ENCODE measurements at places on chromosomes 2 and 18.

DNA sequence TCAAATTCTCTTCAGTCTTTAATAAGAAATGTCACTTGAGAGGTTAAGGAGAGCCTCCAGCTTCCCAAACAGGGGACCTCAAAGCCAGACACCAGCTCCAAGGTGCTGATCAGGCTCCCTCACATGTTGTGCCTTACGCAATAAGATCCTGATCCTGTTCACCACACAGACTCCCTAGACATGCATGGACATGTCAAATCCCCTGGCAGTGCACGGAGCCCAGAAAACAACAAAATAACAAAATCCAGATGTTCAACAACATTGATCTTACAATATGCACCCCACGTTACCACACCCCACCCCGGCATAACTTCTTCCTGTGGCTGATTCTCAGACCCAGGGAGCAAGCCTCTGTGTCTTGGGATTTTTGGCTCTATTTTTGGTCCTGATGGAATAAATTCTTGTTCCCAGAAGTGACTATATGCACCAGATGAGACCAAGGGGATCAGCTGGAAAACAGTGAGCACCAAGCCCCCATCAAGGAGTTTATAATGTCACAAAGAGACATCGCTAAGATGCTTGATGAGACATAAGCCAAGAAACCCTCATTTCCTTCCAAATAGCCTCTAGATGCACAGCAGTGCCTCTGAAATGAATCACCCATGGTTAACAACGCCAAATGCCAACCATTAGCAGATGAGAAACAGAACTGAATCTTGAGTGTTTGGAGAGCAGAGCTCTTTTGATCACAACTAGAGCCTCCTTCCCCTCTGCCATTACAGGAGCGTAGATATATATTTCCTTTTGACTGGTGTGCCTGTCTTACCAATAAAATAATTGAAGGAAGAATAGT lies 198.2 kb downstream of the PRKCE start:
- DNase-seq, result peak; percentile 73

DNA sequence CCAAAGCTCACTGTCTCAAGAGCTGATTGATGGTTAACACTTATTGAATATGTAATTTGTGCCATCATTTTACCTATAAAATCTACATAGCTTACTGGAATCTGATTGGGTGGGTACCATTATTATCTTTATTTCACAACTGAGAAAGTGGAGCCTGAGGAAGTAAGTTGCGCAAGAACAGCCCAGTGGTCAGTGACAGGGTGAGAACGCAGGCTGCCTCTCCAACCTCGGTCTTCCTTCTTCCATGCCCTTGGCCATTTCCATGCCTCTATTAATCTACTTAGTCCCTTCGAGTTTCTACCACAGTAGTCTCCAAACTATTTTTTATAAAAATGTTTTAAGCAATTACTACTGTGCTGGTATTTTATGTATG lies 390.9 kb upstream of the VWC2L start:
- no peak for DNase-seq

- DNase-seq, result peak; percentile 88
Observed at GRCh38 chr2:10079266-10079869, 843 bp downstream of the CYS1 start.

DNA sequence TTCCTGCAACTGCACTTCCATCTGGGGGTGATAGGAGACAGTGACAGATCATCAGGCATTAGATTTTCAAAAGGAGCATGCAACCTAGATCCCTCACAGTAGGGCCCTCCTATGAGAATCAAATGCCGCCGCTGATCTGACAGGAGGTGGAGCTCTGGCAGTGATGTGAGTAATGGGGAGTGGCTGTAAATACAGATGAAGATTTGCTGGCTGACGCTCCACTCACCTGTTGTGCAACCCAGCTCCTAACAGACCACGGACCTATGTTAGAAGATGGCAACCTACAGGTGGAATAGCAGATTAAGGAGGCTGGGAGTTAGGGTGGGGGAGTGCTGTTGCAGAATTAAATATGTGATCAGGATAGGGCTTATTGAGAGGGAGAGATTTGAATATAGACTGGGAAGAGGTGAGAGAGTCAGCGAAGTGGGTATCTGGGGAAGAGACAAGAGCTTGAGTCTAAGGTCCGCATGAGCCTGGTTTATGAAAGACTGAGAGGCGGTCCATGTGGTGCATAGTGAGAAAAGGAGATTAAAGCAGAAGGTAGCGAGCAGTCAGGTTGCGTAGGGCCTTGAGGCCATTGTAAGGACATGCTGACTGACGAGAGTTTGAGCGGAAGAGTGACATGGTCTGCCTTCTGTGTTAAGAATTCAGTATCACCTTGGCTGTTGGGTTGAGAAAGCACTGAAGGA lies 31.3 kb upstream of the TOGARAM2 start:
- DNase-seq, result no peak

- no peak for DNase-seq
Observed at GRCh38 chr2:18546567-18546966, 13.9 kb downstream of the RDH14 start.

DNA sequence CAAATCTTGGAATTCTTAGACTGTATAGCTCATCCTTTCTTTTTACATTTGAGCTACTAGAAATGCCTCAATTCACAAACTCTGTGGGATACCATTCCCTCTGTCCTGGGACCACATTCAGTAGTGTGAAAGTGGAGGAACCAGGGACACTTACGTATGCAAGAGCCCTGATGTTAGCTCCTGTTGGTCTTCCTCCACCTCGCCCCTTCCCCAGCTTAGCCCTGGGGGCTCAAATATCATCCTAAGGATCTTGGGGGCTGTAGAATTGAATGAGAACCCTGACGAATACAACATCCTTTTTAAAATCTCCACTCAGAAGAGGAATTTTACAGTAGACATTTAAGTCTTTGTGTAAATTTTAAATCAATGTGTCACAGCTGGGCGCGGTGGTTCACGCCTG lies 65.2 kb upstream of the RAPH1 start:
- no peak for DNase-seq

- DNase-seq, result no peak
Observed at GRCh38 chr18:21604671-21605070, 4.2 kb upstream of the ESCO1 start.

- no peak for DNase-seq
Observed at GRCh38 chr2:98907385-98907784, 28.6 kb downstream of the CRACDL start.

- DNase-seq, result peak; percentile 74
Observed at GRCh38 chr2:84946204-84947009, 24.6 kb upstream of the KCMF1 start.

- no peak for DNase-seq
Observed at GRCh38 chr2:127679680-127680361, 4.5 kb upstream of the LIMS2 start.

DNA sequence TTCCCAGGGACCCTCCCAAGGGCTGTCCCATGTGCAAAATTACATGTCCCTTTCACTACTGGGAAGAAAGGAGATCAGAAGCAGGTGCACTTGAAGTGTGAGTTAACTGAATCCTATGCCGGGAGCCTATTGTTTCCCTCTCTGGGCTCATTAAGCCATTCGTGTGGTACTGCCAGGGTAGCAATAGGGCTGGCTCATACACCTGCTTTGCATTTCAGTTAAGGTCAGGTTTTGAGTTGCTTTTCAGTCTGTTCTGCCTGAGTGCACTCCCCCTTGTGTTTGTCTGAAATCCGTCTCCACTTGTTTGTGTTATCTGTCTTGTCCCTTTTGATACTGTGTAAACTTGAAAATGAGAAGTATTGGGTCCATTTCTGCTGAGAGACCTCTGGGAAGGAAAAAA lies 1232.6 kb upstream of the NRXN1 start:
- no peak for DNase-seq
